SK-N-SH (cell line): ENCODE measurements at places on chromosomes 1 and 21. TPM values are rescaled to one million over a fixed set of nuclear protein-coding genes. Genes with fewer than 3 reads are reported as not detected.

GRCh38 chr21:44332383-44332782, 6.8 kb downstream of the CFAP410 start:
- DNase-seq = no peak
- no peak overlapping the region for H3K4me3 ChIP-seq
- no peak overlapping the region for H3K27ac ChIP-seq
- H3K4me1 ChIP-seq = no peaks in the 10 kb centered on the region
- no peaks in the 10 kb centered on the region for H3K27me3 ChIP-seq

DNA sequence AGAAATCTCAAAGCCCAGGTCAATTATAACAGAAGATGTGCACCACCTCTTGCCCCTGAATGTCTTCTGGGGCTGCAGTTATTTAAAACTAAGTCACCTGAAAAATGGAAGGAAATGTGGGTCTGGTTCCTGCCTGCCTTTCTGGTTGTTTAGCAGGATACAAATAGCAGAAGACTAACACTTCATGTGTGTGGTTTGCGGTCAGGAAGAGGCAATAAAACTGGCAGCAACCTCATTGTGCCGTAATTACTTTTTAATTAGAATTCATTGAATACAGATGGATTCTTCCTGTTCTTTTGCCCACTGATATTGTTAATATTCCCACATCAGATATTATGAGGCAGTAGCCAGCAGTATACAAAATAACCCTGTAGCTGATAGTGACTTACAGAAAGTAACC, 345.7 kb downstream of the ZNF326 start:
- H3K4me3 ChIP-seq = no peak overlapping the region
- no peak overlapping the region for H3K27ac ChIP-seq
- DNase-seq = no peak
- no peaks in the 10 kb centered on the region for H3K27me3 ChIP-seq

DNA sequence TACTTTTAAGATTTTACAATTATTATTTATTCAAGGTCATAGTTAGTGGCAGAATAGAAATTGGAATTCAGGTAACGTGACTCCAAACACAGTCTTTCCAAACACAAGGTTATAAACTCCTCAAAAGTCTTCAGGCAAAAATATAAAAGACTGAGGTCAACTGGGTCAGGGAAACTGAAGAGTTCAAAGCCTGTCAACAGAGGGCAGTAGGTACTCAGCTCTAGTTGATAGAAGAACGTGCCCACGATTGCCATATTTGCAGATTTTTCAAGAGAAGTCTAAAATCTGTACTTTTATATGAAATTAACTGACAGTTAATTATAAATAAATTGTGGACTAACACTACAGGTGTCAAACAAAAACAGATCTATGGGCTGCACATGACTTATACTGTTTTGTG, 135.0 kb downstream of the LHX4 start:
- no peaks in the 10 kb centered on the region for H3K27me3 ChIP-seq
- H3K4me1 ChIP-seq = peaks cover 5% of the 10 kb centered on the region
- no peak overlapping the region for H3K4me3 ChIP-seq
- no peak overlapping the region for H3K27ac ChIP-seq
- peaks cover 6% of the 10 kb centered on the region for H3K36me3 ChIP-seq

GRCh38 chr1:232172563-232172962, 457.4 kb downstream of the SIPA1L2 start:
- H3K36me3 ChIP-seq = no peaks in the 10 kb centered on the region
- no peak for DNase-seq
- H3K4me1 ChIP-seq = no peaks in the 10 kb centered on the region
- no peak overlapping the region for H3K4me3 ChIP-seq
- no peaks in the 10 kb centered on the region; the same call in 1 of the 2 replicates for H3K27me3 ChIP-seq

DNA sequence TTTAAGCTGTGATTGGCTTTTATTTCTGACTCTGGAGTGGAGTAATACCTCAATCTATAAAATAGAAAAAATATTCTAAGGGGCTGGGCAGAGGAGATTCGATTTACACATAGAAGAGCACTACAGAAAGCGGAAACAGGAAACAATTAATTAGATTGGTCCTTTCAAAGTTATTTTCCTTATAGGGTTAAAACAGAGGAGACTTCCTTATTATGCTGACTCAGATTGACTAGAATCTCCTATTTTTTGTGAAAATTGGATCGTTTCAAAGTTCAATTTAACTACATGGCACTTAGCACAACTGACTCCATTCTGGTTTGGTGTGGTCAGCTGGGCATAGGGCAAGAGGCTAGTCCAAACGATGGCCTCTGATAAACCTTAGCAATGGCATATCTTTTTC, 48.3 kb upstream of the NCAM2 start:
- no peaks in the 10 kb centered on the region for H3K27me3 ChIP-seq
- no peaks in the 10 kb centered on the region for H3K36me3 ChIP-seq
- H3K27ac ChIP-seq = no peak overlapping the region
- no peak for DNase-seq
- no peak overlapping the region for H3K4me3 ChIP-seq
- no peaks in the 10 kb centered on the region for H3K4me1 ChIP-seq

DNA sequence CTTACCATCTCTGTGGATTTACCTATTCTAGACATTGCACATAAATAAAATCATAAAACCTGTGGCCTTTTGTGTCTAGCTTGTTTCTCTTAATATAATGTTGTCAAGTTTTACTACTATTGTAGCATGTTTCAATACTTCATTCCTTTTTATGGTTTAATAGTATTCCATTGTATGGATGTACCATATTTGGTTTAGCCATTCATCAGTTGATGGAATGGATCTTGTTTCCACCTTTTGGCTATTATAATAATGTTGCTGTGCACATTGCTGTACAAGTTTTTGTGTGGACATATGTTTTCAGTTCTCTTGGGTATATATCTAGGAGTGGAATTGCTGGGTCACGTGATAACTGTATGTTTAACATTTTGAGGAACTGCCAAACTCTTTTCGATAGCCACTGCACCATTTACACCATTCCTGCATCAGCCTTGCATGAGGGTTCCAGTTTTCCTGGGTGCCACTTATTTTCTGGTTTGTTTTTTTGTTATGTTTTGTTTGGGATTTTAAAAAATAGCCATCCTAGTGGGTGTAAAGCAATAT, 66.9 kb downstream of the RNF220 start:
- DNase-seq = no peak
- no peaks in the 10 kb centered on the region; the same call in 1 of the 2 replicates for H3K4me1 ChIP-seq
- peaks cover 35% of the 10 kb centered on the region; the same call in 1 of the 2 replicates for H3K27me3 ChIP-seq

DNA sequence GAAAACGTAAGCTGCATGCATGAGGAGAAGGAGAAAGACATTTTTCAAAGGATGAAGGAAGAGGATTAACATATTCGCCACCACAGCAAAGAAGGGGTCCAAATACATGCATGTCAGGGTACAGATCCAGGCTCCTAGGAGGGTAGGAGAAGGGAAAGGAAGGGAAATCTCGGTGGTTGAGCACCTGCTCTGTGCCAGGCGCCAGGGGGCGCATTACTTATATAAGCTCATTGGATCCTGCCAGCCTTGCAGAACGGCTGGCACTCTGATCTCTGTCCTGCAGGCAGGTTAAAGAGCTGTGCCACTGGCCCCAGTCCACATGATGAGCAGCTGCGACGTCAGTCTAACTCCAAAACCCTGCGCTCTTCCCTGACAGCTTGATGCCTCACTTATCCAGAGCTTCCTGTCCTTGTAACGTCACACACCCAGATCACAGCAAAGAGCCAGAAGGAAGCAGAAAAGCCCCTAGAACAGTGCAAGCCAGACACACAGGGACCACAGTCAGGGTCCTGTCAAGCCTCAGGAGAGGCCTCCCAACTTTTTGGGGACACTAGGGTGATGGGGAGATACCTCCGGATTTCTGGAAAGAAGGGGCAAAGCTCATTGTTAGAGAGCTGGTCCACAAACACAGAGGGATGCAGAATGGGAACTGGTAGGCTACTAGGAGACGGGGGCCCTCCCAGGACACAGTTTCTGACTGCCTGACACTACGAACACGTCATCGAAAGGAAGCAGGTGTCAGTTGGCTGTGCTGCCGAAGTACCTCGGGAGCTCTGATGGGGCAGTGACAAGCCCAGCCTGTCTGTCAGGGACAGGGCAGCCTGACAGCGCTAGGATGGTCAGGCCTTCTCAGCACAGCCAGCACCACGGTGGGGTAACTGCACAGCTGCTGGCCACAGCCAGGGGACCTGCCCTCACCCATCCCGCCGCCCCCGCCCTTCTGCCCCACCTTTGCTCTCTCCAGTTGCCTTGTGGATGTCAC, 99.1 kb downstream of the BEND5 start:
- no peak overlapping the region for H3K27ac ChIP-seq
- peak; percentile 82 for DNase-seq
- no peaks in the 10 kb centered on the region for H3K36me3 ChIP-seq
- H3K4me1 ChIP-seq = peaks cover 4% of the 10 kb centered on the region; the same call in 1 of the 2 replicates

GRCh38 chr1:90236493-90236892, 241.6 kb downstream of the ZNF326 start:
- no peak for DNase-seq
- H3K4me3 ChIP-seq = no peak overlapping the region
- H3K27ac ChIP-seq = no peak overlapping the region
- no peaks in the 10 kb centered on the region for H3K36me3 ChIP-seq
- H3K4me1 ChIP-seq = no peaks in the 10 kb centered on the region
- no peaks in the 10 kb centered on the region for H3K27me3 ChIP-seq

DNA sequence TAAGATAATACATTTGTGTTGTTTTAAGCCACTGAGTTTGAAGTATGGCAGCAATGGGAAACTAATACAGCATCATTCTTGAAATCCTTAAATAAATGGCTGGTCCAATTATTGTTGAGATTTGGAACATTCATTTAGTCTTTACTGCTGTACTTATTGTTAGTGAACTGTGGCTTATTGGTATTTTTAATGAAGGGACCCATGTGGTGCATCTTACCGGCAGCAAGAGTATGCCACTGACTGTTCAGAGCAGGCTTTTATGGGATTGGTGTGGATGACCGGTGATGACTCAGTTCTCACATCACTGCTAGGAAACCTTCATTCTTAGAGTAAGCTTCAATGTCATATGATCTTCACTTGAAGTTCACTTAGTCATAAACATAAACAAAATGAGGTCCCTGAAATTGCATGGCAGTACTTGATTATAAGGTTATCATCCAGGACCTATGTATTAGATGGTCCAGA, 31.5 kb downstream of the PRKAA2 start:
- H3K27ac ChIP-seq = no peak overlapping the region
- no peaks in the 10 kb centered on the region for H3K36me3 ChIP-seq
- no peak for DNase-seq
- H3K4me3 ChIP-seq = no peak overlapping the region
- H3K27me3 ChIP-seq = no peaks in the 10 kb centered on the region

- H3K4me1 ChIP-seq = no peaks in the 10 kb centered on the region
- H3K27ac ChIP-seq = no peak overlapping the region
- no peaks in the 10 kb centered on the region for H3K36me3 ChIP-seq
- H3K4me3 ChIP-seq = no peak overlapping the region
- no peak for DNase-seq
Observed at GRCh38 chr1:162026881-162027280, 3.2 kb upstream of the OLFML2B start.

Gene ADAMTS4
- polyA plus RNA-seq = 1.2 and 1.6 TPM in 2 replicates

Gene RGS16
- 0.79 and 1.7 TPM in 2 replicates for polyA plus RNA-seq

Gene ECM1
- polyA plus RNA-seq = 20.2 and 32.3 TPM in 2 replicates

Gene TSPAN2
- polyA plus RNA-seq = 0.21 and 0.23 TPM in 2 replicates

Gene KCNE2
- 0.05 TPM in 1 of 2 replicates, not detected in the other for polyA plus RNA-seq

- no peaks in the 10 kb centered on the region for H3K36me3 ChIP-seq
- 0 out of 2 replicates have a peak, but pooled peaks cover 6% of the 10 kb centered on the region for H3K27me3 ChIP-seq
- peaks cover 28% of the 10 kb centered on the region; the same call in 1 of the 2 replicates for H3K4me1 ChIP-seq
Observed at GRCh38 chr1:25739341-25739740, 60.7 kb upstream of the SELENON start.

- H3K27ac ChIP-seq = peak within 1 kb of the TSS; percentile 63
Observed at GRCh38 chr1:213987927-213988506, at the start of gene PROX1. Gene PROX1 (plus strand): TSS chr1:213987973. CDS start chr1:213996536, 8,563 bp downstream.

DNA sequence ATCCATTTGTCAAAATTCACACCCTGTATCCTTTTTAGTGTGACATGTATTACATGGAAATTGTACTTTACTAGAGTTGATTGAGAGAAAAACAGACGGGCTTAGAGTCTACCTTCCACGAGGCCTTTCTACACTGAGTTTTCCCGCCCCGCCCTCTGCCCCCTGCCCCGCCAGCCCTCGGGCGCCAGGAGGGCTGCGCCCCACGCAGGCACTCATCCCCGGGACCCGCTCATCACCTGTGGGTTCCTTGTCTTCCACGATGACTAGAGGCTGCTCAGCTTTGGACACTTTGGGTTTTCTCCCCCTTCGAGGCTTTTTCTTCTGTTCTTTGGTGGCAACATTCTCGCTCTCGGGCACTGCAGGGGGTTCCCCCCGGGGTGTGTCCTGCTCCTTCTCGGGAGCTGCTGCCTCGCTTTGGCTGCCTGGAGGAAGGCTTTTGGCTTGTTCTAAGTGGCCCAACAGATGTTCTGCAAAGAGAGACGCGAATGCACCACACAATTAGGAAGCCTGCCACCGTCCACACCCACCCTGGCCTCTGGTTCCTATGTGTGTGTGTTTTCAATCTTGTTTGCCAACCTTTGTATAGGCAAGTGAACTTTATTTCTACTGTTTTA, 39.6 kb downstream of the PRDM15 start:
- no peak for DNase-seq
- H3K36me3 ChIP-seq = peaks cover 25% of the 10 kb centered on the region
- no peak overlapping the region for H3K27ac ChIP-seq
- peaks cover 3% of the 10 kb centered on the region; the same call in 1 of the 2 replicates for H3K4me1 ChIP-seq
- H3K27me3 ChIP-seq = no peaks in the 10 kb centered on the region
- H3K4me3 ChIP-seq = no peak overlapping the region

Gene GPR52
- 0.08 TPM in 1 of 2 replicates, not detected in the other for polyA plus RNA-seq

- DNase-seq = no peak
- H3K36me3 ChIP-seq = no peaks in the 10 kb centered on the region
- H3K4me1 ChIP-seq = no peaks in the 10 kb centered on the region; the same call in 1 of the 2 replicates
Observed at GRCh38 chr21:36640174-36640720, 58.7 kb upstream of the SIM2 start.

- no peaks in the 10 kb centered on the region; the same call in 1 of the 2 replicates for H3K4me1 ChIP-seq
- DNase-seq = no peak
- no peaks in the 10 kb centered on the region for H3K36me3 ChIP-seq
Observed at GRCh38 chr1:53165408-53165961, 23.0 kb upstream of the SLC1A7 start.

GRCh38 chr21:37644636-37645035, 271.6 kb downstream of the KCNJ6 start:
- H3K4me1 ChIP-seq = peaks cover 2% of the 10 kb centered on the region; the same call in 1 of the 2 replicates
- H3K36me3 ChIP-seq = no peaks in the 10 kb centered on the region
- peaks cover 25% of the 10 kb centered on the region; the same call in 1 of the 2 replicates for H3K27me3 ChIP-seq
- H3K4me3 ChIP-seq = no peak overlapping the region
- DNase-seq = no peak
- no peak overlapping the region for H3K27ac ChIP-seq

GRCh38 chr1:197899037-197899436, 3.4 kb upstream of the C1orf53 start:
- DNase-seq = no peak
- no peak overlapping the region for H3K4me3 ChIP-seq
- H3K27me3 ChIP-seq = no peaks in the 10 kb centered on the region
- no peak overlapping the region for H3K27ac ChIP-seq

Gene GBP7
- polyA plus RNA-seq = not detected in 2 replicates

DNA sequence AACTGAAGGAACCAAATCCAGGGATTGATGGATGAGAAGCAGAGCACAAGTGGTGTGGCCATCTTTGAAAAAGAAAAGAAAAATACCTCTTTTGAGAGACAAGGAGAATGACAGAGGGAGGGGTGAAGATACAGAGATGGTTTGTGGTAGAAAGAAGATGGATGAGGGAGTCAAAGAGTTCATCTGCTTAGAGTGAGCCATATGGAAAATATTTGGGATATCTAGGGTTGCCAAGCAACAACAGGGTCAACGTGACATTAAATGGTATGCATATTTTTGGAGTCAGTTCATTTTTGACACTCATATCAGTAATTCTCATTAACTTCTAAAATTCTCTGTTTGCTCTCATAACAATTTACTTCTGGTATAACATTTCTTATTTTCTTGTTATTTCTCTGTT, 50.7 kb downstream of the MACF1 start:
- DNase-seq = no peak
- no peak overlapping the region for H3K4me3 ChIP-seq
- H3K36me3 ChIP-seq = peaks cover 38% of the 10 kb centered on the region
- no peaks in the 10 kb centered on the region for H3K27me3 ChIP-seq
- H3K27ac ChIP-seq = peak overlapping the region; percentile 53; the same call in 1 of the 2 replicates
